ENCODE measurements at places on chromosomes 16 and 17.

DNA sequence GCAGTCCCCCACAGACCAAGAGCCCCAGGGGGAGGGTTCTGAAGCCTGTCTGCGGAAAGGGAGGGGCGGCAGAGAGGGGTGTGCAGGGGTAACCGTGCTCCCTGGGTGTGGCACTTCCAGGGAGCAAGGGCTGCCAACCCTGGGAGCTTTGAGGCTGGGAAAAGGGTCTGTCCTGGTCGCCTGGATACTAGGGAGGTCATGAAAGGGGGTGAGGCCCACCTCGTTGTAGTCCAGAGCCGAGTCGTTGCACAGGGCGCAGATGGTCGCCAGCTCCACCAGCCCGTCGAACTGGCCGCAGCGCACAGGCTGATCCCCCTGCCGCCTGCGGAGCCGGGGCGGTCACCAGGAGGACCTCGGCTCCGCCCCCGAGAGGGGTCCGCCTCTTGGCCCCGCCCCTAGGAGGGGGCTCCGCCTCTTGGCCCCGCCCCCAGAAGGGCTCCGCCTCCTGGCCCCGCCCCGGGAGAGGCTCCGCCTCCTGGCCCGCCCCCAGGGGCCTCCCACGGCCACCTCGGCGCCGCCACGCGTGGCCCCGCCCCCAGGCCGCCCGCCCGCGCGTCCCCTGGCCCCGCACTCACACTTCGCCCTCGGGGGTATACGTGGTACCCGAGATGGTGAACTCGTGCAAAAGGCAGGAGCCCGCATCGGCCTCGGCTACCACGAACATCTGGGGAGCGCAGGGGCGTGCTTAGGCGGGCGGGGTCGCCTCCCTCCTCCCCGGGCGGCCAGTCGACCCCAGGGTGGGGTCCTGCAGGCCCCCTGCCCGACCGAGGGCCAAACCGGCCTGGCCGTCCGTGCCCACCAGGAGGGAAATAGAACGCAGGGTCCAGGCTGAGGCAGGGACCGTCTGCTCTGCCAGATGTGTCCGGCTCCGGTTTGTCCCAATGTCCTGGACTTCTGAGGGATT lies 19.5 kb downstream of the ATP2A3 start:
- no peaks in the 10 kb centered on the region for H3K27me3 ChIP-seq
- H3K36me3 ChIP-seq = no peaks in the 10 kb centered on the region
- H3K27ac ChIP-seq = no peak overlapping the region
- no peak for DNase-seq
- no peaks in the 10 kb centered on the region for H3K4me1 ChIP-seq
- no peak overlapping the region for H3K4me3 ChIP-seq

DNA sequence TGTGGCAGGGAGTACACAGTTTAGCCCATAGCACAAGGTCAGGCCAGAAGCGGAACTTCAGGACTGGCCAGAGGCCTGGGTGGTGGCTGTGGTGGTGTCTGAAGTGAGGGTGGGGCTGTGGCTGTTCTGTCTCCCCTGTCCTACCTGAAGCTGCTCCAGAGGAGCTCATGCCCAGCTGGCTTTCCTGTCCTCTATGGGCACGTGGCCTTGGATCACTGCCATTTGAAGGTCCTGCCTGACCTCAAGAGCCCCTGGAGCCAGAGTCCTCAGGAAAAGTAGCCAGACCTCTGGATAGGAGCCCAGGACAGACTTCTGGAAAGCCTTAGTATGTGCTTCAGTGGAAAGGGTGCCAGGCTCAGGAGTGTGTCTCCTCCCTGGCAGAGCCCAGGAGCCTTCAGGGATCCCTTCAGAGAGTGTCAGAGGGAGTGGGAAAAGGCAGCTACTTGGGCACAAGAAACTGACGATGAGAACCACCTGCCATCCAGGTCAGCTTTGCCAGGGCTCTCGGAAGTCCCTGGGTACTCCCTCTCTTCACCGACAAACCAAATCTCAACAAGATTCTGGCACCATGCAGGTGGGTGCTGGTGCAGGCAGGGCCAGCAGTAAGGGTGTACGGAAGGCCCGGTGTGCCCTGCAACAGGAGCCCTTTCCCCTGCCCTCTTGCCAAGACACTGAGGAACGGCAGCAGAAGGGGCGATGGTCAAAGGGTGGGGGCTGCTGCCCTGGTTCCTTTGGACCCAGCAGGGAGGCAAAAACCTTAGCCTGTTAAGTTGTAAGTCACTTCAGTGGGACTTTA lies 153.7 kb downstream of the NTN1 start:
- H3K36me3 ChIP-seq = no peaks in the 10 kb centered on the region
- H3K4me3 ChIP-seq = no peak overlapping the region
- H3K4me1 ChIP-seq = no peaks in the 10 kb centered on the region

DNA sequence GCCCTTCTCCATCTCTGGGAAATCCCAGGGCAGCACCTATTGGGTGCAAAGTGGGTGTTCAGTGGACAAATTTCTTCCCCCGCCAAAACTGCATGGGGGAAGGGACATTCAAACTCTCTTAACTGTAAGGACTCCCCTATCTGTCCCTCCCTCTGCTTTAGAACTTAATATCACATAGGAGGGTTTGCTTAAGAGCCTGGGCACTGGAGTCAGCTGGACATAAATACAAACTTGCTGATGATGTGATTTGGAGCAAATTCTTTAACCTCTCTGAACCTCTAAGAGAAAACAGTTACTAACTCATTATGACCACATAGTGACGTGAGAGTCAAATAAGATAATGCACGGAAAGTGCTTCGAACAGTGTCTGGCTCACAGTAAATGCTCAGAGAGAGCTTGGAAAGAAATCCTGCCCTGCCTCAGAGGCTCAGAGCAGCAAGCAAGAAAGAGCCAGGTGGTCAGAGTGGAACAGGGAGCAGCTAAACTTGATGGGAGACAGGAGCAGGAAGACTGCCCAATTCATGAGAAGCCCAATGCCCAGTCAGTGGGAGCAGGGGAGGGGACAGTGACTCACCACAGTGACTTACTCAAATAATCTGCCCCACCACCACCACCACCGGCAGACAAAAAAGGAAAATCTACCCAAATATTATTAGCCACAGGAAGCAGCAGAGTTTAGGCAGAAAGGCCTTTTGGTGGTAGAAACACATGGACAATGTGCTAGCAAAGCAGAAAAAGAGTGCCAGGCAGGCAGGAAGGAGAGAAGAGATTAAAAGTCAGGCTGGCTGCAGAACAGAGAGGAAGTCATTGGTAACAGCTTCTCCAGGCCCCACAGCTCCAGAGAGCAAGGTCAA lies 23.9 kb upstream of the CCL1 start:
- no peaks in the 10 kb centered on the region for H3K27me3 ChIP-seq
- no peaks in the 10 kb centered on the region for H3K4me1 ChIP-seq
- peak; percentile 70 for DNase-seq
- no peaks in the 10 kb centered on the region for H3K36me3 ChIP-seq

DNA sequence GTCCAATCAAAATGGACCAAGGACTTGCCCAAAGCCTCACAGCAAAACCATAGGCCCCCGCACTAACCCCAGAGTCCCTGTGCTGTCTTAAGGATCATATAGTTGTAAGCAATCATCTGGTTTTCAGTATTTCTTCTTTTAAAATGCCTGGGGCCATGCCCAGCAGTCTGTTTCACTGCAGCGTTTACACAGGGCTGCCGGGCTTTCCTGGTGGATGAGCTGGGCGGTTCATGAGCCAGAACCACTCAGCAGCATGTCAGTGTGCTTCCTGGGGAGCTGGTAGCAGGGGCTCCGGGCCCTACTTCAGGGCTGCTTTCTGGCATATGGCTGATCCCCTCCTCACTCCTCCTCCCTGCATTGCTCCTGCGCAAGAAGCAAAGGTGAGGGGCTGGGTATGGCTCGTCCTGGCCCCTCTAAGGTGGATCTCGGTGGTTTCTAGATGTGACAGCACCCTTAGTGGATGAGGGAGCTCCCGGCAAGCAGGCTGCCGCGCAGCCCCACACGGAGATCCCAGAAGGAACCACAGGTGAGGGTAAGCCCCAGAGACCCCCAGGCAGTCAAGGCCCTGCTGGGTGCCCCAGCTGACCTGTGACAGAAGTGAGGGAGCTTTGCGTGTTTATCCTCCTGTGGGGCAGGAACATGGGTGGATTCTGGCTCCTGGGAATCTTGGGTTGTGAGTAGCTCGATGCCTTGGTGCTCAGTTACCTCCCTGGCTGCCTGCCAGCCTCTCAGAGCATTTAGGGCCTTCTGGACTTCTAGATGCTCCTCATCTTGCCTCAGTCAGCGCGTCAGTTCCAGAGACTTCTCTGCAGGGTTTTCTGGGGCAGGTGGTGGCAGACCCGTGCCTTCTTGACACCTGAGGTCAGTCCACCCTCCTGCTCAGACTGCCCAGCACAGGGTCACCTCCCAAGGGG lies 24.8 kb upstream of the STH start:
- no peaks in the 10 kb centered on the region for H3K4me1 ChIP-seq
- DNase-seq = peak; percentile 52

DNA sequence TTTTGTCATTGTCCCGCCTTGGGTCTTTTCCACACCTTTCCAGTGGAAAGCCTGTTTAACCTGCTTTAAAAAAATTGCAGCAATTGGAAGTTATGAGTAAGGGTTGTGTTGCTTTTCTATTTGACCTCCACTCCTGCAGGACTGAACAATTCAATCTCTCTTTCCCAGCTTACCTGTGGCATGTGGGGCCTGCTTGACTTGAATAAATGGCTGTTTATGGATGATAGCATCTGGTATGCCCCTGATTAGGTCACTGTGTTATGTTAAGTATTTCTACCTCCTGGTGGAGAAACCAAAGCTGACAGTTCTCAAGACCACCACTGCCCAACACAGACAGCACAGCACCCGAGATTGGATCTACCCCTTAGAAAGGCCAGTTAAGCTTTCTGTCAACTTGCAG lies 64.8 kb upstream of the NOG start:
- no peak for DNase-seq
- H3K4me1 ChIP-seq = no peaks in the 10 kb centered on the region
- H3K27me3 ChIP-seq = no peaks in the 10 kb centered on the region
- no peak overlapping the region for H3K4me3 ChIP-seq
- no peak overlapping the region for H3K27ac ChIP-seq
- no peaks in the 10 kb centered on the region for H3K36me3 ChIP-seq

All from aorta (tissue), 5 donors.